ENCODE measurements at places on chromosomes 3 and 15.

DNA sequence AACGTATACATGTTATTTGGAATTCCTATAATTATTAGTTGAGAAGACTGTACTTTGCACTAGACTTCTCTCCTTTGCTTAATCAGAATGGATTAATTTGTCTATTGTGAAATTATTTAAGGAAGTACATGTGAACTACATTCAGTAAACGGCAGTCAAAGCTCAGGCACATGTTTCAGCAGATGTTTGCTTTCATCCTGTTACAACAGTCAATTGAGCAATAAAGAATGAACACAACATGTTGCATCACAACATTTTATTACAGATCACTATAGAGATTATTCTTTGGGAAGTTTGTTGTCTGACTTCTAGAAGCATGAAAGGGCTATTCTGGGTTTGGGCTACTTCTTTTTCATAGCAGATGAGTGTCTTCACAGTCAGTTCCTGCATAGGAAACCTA is 39.2 kb downstream of the RAB27A start:
- peak; percentile 79 for DNase-seq

DNA sequence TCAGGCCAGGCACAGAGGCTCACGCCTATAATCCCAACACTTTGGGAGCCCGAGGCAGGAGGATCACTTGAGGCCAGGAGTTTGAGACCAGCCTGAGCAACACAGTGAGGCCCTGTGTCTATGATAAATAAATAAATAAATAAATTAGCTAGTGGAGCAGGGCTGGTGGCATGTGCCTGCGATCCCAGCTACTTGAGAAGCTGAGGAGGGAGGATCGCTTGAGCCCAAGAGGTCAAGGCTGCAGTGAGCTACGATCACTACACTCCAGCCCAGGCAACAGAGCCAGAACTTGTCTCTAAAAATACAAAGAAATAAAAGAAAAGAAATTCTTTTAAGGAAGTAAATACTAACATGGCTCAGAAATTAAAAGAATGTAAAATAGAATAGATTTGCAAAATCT is 91.8 kb downstream of the LIPC start:
- no peak for DNase-seq

GRCh38 chr3:192449036-192449435 is 278.3 kb downstream of the FGF12 start:
- no peak for DNase-seq

DNA sequence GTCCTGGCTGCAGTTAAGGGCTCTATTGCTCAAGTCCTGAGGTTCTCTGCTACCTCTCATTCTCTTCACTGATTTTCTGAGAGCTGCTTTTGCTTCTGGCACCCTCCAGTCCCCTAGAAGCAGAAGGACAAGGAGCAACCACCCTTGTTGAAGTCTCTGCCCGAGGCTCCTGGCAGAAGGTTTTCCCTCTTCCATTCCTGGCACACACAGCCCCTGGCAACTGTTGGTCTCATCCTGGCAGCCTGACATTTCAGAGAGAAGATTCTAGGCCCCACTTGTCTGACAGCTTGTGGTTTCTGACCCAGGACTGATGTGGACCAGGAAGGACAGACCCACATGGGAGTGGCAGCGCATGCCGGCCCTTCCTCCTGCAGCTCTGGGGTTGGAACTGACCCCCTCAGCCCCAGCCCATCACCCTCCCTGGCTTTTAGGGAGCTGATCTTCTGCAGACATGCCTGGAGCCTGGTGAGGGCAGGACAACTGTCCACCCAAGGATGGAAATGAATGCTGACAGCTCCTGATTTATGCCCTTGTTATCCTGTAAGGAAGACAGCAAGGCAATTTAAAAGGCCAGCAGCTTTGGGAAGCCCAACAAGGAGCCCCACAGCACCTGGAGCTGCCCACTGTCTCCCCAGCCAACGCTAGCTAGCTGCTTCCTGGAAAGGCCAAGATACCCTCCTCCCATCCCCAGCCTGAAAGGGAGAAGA is 13.0 kb upstream of the NTRK3 start:
- DNase-seq = no peak

DNA sequence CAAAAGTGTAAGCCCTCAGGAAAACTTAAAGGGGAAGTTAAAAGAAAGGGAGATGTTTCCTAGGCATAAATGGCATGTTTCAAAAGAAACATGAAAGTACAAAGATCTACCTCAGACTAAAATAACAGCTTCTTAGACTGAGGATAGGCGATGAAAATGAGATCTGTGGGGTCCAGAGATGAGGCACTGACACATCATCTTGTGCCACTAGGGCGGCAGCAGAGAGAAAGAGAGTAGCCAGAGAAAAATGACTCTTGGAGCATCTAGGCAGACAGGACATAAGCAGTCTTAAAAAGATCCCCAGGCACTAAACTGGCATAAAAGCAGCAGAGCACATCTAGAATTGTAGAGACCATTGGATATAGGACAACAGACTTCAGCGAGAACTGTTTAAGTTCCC is 42.5 kb upstream of the RFX7 start:
- no peak for DNase-seq

- DNase-seq = no peak
These were observed 191.5 kb upstream of the NR2F2 start for GRCh38 chr15:96138985-96139384.

DNA sequence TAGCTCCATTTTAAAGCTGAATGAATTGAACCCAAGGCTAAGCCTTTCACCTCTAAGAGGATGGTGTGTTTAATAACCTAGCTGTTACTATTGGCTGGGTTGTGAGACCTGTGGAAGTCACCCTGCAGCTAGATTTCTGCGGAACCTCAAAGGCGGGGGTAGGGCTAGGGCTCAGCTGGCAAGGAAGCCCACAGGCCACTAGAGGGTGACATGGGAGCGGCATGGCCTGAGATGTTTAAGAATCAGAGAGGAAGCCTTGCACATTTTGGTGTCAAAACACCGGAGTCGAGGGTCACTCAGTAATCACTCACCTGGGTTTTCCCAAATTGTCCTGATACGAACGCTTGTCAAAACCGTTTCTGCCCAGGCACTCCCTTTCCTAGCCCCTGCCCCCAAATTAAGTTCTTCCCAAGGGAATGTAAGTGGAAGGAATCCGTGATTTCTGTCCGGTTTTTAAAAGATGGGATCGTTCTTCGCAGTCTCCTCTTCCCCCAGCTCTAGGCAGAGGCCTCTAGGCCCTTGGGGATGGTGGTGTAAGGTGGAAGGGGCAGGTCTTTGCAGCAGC is 3.8 kb upstream of the ACAD9 start:
- DNase-seq = no peak

GRCh38 chr3:128619146-128619890 is 31.3 kb downstream of the RPN1 start:
- DNase-seq = no peak

DNA sequence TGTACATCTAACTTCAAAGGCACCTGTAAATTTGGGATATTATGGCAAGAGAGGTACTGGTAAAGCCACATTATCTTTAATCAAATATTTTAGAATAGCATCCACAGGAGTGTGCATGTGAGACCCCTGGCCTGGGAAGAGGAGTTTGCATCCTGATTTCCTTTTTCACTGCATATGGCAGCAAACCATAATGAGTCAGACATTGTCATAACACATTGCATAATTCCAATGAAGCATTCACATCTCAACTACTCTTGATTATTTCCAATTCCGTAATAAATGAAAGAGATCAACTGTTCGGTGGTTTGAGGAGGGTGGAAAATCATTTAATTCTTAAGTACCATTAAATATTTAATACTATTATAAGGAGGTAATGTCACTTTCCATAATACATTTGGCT is 215.0 kb downstream of the MECOM start:
- no peak for DNase-seq

DNA sequence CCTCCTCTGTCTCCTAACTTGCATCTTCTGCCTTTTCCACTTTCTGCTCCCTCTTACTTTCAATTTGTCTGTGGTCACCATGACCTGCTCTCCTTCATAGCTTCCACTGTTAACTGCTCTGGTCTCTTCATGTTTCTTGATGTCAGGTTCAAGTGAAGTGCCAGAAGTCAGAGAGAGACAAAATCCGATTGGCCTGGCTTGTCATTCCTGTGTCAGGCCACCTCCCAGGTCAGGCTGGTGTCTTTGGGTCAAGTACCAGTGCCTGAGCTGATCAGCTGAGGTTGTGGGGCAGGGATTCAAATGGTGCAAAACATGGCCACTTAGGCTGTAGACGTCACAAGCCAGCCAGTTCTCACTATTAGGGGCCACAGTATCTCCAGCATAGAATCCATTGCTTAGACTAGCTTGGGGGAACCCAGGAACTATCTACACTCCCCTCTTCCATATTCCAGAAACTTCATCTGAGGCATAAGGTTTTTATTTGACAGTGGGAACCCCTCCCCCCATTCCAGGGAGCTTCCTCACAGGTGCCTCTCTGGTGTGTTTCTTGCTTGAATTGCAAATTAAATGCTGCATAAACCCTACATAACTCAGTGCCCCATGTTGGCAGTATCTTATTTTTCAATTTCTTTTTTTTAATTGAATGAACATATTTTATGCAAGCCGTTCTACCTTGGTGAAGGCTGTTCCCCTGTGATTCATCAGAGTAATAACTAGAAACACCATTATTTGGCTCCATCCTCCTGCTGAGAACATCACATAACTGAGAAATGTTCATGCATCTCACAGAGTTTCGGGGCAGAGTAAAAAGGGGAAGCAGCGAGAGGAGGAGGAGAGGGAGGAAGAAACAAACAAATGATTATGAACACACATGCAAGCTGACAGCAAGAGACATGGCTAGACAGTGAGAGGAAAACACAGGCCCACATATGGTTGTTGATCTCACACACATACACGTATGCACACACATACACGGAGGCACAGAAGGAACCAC is 175.8 kb downstream of the TLE3 start:
- DNase-seq = no peak

- no peak for DNase-seq
These were observed 66.8 kb downstream of the ANKRD28 start for GRCh38 chr3:15731024-15731423.

GRCh38 chr3:119779731-119780383 is 2.0 kb upstream of the NR1I2 start:
- no peak for DNase-seq

DNA sequence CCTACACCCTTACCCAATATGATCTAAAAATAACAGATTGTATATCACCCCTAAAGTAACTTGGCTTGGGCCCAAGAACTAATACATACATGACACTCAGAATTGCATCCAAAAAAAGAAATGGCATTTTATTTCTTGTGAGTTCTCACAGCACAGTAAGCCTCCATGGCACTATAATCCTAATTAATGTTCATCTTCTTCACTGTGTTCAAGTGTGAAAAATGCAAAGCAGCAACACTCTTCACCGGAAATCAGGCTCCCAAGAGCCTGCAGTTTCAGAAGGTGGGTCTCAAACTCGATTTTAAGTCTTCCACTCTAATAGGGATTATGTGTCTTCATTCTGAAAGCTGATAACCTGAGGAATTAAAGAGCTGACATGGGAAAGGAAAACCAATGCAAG is 142.8 kb upstream of the TSC22D2 start:
- no peak for DNase-seq

DNA sequence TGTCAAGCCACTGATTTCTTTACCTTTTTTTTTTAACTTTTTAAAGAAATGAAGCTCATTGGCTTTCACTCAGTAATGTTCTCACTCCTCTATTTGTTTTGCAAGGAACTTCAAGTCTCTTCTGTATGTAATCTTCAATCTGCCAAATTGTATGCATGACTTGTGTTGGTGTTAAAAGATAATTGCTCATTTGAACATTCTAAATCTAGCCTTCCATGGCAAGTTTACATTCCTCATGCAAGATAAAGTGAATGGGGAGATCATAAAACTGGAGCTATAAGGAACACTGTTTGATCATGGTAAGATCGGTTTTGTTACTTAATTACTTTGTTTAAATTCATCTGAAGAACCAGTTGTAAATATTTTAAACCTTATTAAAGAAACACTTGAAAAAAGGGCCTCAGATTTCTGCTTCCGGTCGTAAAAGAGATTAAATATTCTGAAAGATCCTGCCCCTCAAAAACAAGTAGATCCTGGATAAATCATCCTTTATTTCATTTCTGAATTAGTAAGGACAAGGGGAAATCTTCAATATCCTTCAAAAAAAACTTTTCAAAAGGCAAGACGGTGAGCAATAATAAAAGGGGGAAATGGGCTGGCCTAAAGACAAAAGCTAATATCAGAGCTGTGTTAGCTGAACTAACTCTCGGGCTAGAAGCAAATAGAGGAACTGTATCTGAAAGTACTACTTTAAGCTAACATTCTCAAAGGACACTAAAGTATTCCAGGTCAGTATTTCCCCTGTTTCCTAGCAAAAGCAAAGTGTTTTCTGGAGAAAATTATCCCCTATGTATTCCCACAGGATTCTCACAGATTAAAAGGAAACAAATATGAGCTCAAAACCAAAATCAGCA is 107.0 kb upstream of the ATP11B start:
- no peak for DNase-seq

GRCh38 chr3:133895208-133896001 is at the start of gene RAB6B:
Gene RAB6B (minus strand): TSS chr3:133895882. CDS start chr3:133895466, 416 bp downstream.
- DNase-seq = no peak

- peak; percentile 46 for DNase-seq
These were observed 78.7 kb downstream of the ATP1B3 start for GRCh38 chr3:141955175-141955574.

DNA sequence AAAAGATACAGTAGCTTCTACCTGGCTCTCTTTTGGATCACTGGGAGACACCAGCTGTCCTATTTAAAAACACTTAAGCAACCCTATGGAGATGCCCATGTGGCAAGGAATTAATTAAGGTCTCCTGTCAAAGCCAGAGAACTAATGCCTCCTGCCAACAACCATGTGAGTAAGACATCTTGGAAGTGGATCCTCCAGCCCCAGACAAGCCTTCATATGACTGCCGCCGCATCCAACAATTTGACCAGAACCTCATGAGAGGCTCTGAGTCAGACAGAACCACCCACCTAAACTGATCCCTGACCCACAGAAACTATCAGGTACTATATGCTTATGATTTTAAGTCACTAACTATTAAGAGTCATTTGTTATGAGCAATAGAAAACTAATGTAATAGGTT is 22.3 kb downstream of the IFT80 start:
- DNase-seq = no peak

- no peak for DNase-seq
These were observed 21.3 kb downstream of the CHD2 start for GRCh38 chr15:92921215-92922131.

GRCh38 chr3:58835086-58835485 is 168.5 kb upstream of the FAM3D start:
- no peak for DNase-seq

GRCh38 chr3:24341668-24342067 is 153.0 kb downstream of the THRB start:
- DNase-seq = no peak

- DNase-seq = no peak
These were observed 3.3 kb upstream of the ACTR8 start for GRCh38 chr3:53885239-53885638.

- DNase-seq = no peak
These were observed 6.9 kb downstream of the CNOT10 start for GRCh38 chr3:32691847-32692246.
